SHP77 treated with DMSO at 0.1 percent for 48 hours (cell line): ENCODE measurements at places on chromosomes 2 and 18.

GRCh38 chr2:86631846-86632485, 8.3 kb upstream of the RNF103 start:
- DNase-seq, result no peak

GRCh38 chr2:28349546-28350165, 43.0 kb upstream of the FOSL2 start:
- DNase-seq, result no peak

DNA sequence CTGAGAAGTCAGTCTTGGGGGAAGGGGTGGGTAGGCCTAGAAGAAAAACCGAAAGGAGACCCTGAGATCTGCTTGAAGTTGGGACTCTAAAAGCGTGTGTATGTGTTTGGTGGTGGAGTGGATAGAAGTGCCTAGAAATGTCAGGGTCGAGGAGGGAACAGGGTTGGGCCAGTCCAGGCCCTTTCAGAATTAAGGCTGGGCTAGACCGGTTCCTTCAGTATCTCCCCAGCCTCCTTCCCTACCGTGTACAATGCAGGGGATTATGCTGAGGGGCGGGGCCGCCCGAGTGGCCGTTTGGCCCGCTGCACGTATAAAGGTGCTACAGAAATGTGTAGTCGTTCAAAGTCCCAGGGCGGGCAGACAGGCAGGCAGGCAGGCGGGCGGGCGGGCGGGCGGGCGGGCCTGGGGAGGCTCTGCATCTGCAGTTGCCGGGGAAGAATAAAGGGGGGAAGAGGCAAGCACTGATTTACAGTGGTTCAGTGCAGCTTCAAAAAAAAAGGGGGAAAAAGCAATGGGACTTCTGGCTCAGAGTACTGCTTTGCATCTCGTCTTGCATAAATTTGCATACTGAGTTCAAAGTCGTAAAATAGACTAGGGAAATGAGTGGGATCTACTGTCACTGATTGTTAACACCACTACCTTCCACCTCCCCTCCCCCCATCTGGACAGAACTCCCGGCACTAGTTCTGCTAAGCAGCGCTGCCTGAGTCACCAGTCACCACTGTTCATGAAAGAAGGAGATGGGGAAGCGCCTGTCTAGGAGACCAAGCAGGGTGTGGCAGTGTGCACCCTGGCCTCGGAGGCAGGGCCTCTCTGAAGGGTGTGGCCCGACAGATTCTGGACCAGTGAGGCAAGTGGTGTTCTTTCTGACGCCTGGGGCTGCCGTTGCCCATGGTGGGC, 3.6 kb downstream of the IGFBP2 start:
- no peak for DNase-seq

- DNase-seq, result no peak
Observed at GRCh38 chr18:8818982-8819381, 113.6 kb downstream of the MTCL1 start.

DNA sequence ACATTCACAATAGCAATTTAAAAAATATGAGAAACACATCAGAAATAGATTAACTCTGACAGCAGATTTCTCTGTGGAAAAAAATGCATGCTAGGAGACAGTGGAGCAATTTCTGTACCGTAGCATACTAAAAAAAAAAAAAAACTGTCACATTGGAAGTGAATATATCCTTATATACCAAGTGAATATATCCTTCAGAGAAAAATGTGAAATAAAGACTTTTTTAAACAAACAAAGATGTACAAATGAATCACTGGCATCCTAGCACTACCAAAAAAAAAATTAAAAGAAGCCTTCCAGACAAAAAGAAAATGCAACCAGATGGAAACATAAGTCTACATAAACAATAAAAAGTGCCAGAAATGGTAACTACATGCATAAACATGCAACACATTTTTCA, 169.4 kb downstream of the NBAS start:
- DNase-seq, result no peak

- DNase-seq, result no peak
Observed at GRCh38 chr2:46029332-46029811, 267.8 kb upstream of the EPAS1 start.

DNA sequence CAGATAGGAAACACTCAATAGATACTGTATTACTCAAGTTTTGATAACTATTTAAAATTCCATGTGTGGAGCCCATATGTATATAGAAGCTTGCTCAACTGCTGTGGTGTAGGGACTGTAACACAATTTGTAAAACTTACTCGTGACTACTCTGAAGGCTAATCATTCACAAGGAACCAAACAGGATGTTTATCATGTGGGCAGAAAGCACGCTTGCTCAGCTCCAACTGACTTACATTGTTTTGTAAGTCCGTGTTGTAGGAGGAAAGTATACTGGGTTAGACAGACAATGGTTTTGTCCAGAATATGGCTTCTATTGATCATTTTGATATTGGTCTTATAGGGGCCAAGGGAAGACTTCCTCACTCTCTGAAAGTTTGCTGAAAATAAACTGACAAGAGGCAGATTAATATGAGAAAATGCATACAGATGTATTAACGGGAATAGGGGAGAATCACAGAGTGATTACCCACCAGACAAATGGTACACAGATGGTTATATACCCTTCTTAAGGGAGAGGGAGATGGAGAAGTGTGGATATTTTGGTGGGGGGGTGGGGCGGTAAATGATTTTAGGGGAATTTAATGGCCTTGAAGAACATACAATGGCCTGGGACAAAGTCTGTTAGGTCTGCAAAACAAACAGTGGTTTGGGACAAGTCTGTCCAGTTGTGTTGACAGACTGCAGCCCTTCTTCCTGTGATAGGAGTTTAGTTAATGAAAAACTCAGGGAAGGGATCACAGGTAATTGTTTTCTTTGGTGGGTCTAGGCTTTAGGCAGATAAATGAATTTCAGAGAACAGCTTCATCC, 259.3 kb upstream of the SP5 start:
- no peak for DNase-seq

- no peak for DNase-seq
Observed at GRCh38 chr2:45289997-45290709, 280.9 kb upstream of the SIX2 start.

GRCh38 chr2:199973703-199974102, 18.3 kb downstream of the MAIP1 start:
- DNase-seq, result peak; percentile 29

DNA sequence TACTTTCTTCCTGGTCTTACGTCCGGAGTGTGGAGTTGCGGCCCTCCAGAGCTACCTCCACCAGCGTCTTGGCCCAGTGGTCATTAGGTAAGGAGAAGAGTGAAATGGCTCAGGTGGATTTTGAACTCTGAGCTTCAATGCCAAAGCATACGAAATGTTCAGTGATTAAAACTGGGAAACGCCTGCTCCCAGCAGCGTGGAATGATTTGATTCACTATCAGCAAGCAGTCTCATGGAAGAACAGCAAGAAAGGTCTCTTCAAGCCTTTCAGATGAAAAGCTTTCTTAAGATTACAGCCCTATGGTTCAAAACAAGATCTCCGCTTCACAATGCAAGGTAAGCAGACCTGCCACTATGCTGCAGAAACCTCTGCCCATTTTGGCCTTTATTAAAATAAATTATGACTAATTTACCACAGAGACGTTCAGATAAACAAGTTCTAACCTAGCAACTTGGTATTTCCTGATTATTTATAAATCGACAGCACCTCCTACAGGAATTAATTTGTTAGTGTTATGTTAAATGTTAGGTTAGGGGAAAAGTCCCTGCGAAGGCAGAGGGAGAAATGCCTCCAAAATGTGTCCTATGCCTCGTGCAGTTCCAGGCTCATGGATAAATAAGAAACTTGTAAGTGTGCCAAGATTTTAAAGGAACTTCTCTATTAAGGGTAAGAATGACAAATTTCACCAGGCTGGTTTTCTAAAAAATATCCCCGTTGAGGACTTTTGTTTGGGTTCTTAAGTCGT, 10.1 kb downstream of the SP9 start:
- DNase-seq, result no peak

DNA sequence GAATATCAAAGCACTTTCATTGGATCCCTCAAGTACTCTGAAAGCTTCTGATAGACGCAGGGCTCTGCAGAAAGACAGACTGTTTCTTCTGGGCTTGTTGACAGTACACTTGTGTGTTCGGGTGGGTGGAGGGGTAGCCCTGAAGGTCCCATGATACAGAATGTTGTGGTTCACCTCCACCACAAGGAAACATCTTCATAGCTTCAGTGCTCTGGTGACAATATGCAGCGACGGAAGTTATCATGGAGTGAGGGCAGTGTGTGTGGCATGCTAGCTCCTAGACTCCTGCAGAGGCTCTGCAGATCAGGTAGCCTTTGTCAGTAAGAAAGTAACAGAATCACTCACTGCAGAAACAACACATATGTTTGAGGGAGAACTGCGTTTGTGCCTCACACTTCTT, 90.7 kb downstream of the MEIS1 start:
- DNase-seq, result no peak

DNA sequence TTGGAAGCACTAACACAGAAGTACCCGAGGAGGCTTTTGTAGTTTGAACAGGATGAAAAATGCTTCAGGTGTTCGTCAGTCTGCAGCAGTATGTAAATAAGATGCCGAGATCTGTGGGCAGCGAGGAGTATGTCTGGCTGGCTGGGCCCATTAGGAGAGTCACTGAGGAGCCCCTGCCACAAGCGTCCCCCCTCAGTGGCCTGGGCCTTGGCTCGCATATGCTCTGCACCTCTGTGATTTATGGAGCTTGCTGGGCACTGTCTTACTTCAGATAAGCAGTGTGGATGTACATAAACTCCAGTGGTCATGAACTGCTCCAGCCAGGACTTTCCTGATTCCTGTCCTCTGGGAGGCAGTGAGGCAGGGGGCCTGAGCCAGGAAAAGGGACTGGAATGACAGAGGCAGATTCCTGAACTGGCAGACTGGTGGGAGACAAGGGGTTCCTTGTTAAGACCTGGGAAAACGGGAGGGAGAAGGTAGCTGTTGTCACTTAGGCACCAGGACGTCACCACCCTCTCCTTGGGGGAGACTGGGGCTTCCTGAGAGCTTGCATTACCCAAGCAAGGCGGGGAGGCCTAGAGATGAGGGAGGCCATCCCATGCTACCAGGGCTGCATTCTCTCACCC, 46.0 kb downstream of the CELF4 start:
- no peak for DNase-seq

GRCh38 chr2:64779117-64779690, 125.5 kb upstream of the SERTAD2 start:
- no peak for DNase-seq

GRCh38 chr2:40282428-40282827, 169.5 kb downstream of the SLC8A1 start:
- DNase-seq, result no peak

- DNase-seq, result no peak
Observed at GRCh38 chr2:36834731-36835524, 131.4 kb downstream of the STRN start.

GRCh38 chr2:223297788-223298187, 245.8 kb downstream of the KCNE4 start:
- no peak for DNase-seq

GRCh38 chr2:236715077-236715476, 145.5 kb downstream of the ACKR3 start:
- DNase-seq, result no peak

- DNase-seq, result no peak
Observed at GRCh38 chr2:64137567-64137966, 6.7 kb downstream of the PELI1 start.

GRCh38 chr2:111945444-111946293, 47.3 kb downstream of the MERTK start:
- no peak for DNase-seq

GRCh38 chr18:2686349-2686968, 30.9 kb downstream of the SMCHD1 start:
- no peak for DNase-seq

DNA sequence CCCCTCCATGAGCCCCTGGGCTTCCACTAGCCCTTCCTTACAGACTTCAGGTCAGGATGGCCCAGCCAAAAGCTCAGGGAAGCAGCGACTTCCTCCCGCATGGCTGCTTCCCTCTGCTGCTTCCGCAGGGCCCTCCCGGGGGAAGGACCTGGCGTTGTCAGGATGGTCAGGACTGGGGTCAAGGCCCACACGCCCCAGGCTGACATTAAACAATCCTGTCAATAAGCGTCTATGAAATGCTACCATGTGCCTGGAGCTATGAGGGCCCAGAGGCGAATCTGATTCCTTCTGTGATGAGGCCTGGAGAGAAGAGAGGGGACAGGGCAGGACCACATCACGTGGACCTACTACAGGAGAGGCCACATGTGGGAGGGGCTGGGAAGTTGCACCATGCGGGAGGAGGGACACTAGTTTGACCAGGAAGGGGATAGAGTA, 17.3 kb downstream of the CYS1 start:
- no peak for DNase-seq

DNA sequence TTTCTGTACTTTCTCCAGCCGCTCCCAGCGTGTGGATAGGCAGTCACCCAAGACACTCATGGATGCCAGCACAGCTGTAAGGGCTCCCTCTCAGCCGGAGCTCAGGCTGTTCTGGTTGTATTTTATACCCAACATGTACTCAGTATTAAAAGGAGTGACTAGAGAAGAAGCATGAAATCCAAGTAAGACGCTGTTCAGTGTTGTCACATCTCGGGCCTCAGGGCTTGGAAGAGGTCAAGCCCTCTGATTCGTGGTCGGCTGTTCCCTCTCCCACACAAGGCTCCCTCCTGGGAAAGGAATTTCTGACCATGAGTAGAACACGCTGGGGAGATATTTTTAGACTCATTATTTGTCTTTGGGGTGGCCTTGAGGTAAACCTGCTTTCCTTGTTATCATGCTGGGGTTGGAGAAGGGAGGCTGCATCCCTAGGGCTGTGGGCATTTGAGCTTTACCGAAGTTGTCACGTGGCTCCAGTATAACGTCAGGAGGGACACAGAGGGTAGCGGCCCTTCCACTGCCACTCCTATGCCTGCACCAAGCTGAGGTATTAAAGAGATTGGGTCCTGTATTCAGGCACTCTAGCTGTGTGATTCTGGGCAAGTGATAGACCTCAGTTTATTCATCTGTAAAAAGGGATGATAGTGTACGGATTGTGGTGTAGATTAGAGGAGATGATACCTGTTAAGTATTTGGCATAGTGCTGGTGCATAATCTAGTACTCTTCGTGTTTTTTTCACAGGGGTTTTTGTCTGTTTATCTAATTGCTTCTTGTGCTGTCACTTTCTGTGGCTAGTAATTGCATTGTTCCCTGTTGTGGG, 34.1 kb downstream of the HK2 start:
- DNase-seq, result no peak

DNA sequence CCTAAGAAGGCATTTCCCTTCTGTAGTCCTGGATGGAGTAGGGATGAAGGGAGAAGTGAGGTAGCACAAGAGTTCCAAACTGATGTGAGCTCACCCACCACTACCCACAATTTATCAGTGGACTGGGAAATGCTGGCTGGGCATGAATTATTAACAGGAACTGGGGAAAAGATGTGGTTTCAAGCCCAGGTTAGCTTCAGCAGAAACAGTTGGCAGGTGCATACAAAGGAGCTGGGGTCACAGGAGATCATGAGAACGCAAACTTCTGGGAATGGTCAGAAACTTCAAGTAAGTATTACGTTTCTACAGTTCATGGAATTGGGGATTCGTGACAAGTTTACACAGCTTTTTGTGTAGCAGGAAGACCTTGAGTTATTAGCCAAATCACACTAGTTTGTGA, 5.4 kb downstream of the CCDC141 start:
- DNase-seq, result no peak

DNA sequence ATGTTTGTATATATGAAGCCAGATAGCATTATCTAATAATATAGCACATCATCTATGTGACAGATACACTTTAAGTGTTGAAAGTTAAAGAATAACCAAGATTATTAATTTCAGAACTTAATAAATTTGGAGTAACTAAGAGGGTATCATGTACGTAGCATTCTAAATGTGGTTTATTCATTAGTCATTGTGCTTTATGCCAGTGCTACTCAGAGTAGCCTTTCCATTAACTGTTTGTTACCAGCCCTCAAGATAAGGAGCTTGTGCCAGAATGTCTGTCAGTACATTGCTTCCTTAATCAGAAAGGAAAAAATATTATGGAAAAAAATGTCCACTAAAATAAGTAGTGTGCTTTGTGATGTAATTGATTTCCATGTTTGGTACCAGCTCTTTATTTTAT, 94.9 kb upstream of the TWSG1 start:
- DNase-seq, result no peak
